ENCODE measurements at places on chromosomes 7 and 10.

DNA sequence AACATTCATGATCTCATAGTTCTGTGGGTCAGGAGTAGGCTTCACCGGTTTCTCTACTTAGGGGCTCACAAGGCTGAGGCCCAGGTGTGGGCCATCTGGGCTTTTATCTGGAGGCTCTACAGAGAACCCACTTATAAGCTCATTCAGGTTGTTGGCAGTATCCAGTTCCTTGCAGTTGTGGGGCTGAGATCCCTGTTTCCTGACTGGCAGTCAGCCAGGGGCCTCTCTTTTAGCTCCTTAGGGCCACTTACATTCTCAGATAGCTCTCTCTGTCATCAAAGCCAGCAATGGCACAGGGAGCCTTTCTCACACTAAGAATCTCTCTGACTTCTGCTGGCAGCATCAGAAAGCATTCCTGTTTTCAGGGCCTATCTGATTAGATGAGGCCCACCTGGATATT, 18.2 kb upstream of the HECTD2 start:
- no peak for DNase-seq

- DNase-seq, result no peak
Measured at GRCh38 chr10:107072786-107073185, 91.7 kb downstream of the SORCS1 start.

GRCh38 chr10:98244141-98244540, 23.9 kb downstream of the LOXL4 start:
- no peak for DNase-seq

DNA sequence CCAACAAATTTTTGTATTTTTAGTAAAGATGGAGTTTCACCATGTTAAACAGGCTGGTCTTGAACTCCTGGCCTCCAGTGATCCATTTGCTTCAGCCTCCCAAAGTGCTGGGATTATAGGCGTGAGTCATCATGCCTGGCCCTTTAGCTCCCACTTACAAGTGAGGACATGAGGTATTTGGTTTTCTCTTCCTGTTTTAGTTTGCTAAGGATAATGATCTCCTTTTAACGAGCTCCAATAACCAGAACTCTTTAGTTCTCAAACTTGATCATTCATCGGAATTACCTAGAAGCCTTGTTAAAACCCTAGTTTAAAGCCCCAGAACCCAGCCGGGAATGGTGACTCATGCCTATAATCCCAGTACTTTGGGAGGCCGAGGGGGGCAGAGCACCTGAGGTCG, 481.4 kb downstream of the TYW1 start:
- DNase-seq, result no peak

DNA sequence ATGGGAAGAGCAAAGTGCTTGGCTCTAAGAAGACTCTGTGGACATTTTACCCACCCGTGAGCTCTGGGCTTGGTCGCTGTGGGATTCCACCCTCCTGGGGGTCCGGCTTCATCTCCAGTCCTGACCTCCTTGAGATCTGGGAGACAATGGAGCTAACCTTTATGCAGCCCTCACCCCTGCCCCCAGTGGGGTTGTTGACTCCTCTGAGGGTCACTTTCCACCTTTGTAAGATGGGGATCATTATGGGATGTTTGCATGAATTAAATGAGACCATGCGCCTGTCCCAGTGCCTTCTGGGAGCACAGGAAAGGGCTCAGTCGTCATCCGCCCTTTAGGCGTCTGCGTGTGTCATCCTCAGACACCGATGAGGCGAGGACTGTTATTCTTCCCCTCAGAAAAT, 237.2 kb downstream of the SKAP2 start:
- no peak for DNase-seq

DNA sequence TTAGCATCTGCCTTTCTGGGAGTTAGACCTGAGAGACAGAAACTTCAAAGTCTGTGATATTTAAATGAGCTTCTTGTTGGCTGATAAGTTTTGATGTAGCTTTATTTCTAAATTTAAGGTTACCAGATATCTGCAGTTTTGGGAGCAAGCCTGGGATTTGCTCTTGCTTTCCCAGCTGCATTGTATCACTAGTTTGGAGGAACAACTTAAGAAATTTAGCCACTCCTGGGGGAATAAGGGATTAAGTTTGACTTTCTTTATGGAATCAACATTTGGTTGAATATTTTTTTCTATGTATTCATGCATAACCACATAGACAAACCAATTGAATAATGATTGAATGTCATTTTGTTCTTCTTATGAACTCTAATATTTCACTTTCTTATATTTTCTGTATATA, 178.6 kb downstream of the POLR1F start:
- DNase-seq, result no peak

DNA sequence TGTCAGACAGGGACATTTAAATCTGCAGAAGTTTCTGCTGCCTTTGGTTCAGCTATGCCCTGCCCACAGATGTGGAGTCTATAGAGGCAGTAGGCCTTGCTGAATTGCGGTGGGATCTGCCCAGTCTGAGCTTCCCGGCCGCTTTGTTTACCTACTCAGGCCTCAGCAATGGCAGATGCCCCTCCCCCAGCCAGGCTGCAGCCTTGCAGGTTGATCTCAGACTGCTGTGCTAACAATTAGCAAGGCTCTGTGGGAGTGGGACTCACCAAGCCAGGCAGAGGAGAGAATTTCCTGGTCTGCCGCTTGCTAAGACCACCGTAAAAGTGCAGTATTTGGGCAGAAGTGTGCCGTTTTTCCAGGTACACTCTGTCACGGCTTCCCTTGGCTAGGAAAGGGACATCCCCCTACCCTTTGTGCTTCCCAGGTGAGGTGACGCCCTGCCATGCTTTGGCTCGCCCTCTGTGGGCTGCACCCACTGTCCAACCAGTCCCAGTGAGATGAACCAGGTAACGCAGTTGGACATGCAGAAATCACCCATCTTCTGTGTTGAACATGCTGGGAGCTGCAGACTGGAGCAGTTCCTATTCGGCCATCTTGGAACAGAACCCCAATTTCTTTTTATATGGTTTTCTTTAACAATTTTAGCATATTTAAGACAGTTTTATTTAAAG, 28.4 kb upstream of the VWDE start:
- DNase-seq, result no peak

DNA sequence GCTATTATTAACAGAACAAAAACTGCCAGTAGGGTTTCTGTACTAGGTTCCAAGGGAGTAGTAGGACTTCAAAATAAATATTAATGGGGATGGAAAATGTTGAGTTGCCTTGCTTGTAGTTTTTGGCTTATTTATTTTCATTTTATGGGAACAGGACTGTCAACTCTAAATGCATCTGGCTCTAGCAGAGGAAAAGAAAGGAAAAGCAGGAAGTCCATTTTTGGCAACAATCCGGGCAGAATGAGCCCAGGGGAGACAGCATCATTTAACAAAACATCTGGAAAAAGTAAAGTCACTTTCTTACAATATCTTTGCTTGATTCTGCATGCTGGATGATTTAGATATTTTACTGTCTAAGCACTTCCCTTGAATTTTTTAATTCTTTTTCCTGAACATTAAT, 69.4 kb downstream of the NOC3L start:
- no peak for DNase-seq

- DNase-seq, result no peak
Measured at GRCh38 chr10:17033529-17034260, 95.9 kb downstream of the CUBN start.

GRCh38 chr10:60260321-60260720, 129.4 kb downstream of the ANK3 start:
- DNase-seq, result no peak

DNA sequence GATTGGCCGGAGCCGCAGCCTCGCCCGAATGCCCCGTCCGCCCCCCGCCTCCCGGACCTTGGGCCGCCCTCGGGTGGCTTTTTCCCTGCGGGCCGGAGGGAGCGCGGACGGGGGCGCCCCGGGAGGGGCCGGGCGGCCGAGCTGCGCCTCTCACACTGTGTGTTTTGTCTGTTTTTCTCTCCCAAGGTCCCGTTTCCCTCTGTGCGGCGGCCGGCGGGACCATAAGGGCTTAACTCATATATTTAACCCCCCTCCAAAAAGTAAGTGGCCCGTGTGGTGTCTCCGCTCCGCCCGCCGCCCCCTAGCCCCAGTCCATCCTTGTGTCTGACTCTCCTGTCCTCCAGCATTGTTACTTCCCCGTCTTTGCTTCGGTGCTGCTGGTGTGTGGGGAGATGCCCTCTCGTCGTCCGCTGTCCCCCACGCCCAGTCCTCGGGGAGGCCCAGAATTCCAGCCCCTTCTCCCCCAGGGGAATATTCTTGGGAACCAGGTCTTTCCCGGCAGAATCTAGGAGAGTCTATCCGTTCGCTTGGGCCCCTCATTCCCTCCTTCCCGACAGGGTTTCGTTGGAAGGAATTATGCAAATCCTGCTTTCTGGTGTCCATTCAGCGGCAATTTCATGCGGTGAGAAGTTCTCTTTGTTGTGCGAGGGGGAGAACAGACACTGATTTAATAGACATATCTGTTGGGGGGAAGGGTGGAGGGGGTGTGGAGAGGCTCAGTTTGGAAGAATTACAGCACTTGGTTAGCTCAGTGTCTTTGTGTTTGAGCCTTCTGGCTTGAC, 1.3 kb downstream of the LCOR start:
- no peak for DNase-seq

DNA sequence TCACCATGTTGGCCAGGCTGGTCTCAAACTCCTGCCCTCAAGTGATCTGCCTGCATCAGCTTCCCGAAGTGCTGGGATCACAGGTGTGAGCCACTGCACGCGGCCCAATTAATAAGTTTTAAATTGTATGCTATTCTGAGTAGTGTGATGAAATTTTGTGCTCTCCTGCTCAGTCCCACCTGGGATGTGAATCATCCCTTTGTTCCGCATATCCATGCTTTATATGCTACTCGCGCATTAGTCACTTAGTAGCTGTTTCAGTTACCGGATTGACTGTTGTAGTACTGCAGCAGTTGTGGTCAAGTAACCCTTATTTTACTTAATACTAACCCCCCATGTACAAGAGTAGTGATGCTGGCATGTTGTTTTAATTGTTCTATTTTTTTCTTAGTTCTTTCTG, 47.3 kb upstream of the OIT3 start:
- DNase-seq, result no peak

DNA sequence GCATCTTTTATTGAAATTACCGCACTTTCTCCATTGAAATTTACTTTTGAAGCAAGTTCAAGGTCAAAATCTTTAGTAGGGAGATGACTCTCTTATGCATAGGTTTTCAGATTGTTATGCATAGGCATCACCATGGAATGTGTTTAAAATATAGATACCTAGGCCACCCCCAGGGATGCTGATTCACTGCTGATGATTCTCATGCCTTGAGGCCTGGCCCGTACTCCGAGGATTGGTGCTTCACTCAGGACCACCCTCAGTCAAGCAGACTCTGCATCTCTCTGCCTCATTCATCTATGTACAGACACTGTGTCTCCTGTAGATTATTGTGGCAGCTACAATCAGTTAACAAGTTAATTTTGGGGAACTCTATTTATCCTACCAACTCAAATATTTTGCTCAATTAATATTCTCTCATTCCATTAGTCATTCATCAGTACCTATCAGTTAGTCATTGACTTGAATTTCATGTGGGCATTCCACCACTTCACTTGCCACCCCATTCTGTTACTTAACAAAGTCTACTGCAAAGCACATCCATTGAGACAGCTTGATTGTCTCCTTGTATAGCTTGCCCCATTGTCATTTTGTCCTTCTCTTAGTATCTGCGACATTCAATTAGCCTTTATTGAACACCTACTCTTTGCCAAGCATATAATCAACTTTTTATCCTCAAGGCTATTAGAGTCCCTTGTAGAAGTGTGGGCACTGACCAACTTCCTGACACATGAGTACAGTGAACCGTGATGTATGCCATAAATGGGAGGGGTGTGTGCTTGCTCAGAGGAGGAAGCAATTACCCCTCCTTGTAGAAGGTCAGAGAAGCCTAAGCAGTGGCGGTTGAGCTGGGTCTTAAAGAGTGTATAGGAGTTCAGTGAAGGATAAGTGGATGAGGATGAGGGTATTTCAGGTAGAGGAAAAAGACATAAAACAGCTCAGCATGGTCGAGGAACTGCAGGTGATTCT, 255.6 kb upstream of the BMPER start:
- DNase-seq, result no peak

DNA sequence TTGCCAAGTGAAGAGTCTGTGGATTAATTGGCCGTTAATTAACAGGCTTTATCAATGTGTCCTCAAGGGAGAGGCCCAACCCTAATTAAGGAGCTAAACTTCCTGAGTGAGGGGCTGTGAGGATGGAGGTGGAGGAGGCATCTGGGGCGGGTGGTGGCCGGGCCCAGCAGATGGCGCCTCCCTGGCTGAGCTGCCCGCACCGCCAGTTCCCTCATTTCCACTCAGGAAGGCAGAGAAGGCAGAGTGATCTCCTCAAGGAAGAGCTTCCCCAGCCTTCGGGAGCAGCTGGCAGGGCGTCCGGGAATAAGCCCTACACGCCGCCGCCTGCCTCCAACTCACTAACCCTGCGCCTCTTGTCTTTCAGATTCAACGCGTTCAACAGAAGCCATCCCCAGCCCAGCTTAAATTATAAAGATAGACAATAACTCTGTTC, 112.2 kb downstream of the CYTH3 start:
- no peak for DNase-seq

GRCh38 chr7:135859538-135859937, 110.9 kb upstream of the FAM180A start:
- DNase-seq, result no peak

DNA sequence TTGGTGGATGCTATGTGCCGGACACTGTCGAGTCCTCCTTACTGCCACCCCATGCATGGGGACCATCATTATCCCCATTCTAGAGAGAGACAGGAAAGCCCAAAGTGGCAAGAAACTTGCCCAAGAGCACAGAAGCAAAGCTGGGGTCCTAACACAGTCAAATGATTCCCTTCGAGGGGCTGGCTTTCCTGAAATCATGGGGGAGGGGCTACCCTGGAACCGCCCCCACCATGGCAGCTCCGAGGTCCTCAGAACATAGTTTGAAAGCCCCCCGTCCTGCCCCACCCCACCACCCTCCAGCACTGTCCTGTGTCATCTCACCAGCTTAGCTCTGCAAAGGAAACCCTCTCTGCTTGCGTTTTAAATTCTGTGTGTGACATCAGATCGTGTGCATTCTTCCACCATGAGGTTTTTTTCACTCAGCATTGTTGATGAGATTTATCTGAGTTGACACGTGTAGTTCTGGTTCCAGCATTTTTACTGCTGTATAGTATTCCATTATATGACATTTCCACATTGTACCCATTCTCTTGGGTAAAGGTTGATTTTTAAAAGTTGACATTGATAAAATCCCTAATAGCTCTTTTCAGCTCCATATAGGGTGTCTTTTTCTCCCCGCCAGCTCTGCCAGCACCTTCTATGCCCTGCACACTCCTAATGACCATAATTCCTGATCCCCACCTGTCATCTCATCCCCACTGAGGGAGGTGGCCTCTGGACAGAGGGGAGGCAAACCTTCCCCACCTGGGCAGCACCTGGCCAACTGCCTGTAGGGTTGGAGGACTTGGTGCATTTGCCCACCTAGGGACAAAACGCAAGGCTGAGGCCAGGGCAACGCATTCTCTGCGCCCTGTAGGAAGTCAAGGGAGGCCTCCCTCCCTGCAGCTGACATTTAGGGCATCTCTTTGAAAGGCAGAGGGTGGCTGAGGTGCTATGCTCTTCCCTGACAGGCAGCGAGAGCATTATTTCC, 100.2 kb upstream of the GPR26 start:
- DNase-seq, result no peak

- no peak for DNase-seq
Measured at GRCh38 chr10:32144817-32145688, 88.8 kb upstream of the KIF5B start.
